ENCODE measurements at places on chromosomes 2 and 18.

DNA sequence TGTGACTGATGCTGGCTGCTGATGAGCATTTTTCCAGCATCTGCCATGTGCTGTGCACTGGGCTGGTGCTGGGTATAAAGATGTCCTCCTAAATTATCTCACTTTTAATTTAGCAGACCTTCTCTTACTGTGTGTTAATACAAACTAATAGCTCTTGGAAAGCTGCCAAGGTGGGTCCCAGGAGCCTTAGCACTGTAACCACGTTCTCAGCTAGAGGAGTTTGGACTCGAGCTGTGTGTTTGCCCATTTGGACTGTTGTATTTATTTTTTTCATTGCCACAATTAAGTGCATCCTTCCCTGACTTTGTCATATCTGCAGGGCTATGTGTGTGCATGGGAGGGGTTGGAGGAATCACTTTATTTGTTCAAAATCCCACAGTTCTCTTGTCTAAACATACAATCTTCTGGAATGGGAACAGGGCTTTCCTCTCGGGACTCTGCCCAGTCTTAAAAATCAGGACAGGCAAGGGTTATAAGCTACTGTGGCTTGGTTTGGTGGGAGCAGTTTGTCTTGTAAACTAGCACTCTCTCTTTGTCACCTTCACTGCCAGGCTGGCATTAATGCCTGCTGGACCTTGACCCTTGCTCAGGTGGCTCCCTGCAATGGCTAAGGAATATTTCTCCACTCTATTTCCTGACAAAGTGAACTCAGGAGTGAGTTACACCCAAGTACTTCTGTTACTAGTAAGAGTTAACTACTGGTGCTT is 129.7 kb upstream of the MGAT5 start:
- no peak for DNase-seq

DNA sequence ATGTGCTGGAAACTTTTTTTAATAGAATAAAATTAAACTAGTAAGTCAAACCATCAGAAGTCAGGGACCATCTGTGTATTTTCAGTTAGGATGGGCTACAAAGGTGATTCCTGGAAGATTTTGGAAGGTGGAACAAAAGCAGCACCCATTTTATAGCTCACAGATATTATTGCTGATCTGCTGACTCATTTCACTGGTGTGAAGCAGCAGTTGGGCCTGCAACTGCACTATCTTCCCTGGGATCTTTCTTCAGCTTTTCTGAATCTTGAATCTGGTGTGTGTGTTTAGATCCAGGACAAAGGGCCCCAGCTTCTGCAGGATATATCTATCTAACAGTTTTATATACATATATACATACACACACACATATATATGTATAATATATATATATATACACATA is 35.6 kb upstream of the BCL11A start:
- DNase-seq, result no peak

- no peak for DNase-seq
Measured at GRCh38 chr2:109081374-109081773, 47.6 kb upstream of the SH3RF3 start.

GRCh38 chr2:121333834-121334558 is 49.0 kb upstream of the TFCP2L1 start:
- no peak for DNase-seq

DNA sequence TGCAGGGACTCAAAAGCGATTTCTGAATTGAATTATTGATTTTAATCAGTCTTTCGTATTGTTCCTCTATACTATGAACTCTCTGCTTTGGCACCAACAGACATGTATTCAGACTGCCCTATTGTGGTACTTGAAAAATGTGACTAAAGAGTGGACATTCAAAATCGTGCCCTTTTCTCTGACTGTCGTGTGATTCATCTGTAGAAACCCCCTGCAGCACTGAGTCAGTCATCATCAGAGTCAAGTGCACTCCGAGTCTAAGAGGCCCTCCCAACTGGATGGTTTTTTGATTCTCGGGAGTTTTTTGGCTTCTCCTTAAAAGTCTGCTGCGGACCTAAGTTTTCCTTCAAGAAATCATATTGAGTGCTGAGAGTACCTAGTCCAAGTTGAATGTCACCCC is 96.4 kb upstream of the FOSL2 start:
- DNase-seq, result no peak

DNA sequence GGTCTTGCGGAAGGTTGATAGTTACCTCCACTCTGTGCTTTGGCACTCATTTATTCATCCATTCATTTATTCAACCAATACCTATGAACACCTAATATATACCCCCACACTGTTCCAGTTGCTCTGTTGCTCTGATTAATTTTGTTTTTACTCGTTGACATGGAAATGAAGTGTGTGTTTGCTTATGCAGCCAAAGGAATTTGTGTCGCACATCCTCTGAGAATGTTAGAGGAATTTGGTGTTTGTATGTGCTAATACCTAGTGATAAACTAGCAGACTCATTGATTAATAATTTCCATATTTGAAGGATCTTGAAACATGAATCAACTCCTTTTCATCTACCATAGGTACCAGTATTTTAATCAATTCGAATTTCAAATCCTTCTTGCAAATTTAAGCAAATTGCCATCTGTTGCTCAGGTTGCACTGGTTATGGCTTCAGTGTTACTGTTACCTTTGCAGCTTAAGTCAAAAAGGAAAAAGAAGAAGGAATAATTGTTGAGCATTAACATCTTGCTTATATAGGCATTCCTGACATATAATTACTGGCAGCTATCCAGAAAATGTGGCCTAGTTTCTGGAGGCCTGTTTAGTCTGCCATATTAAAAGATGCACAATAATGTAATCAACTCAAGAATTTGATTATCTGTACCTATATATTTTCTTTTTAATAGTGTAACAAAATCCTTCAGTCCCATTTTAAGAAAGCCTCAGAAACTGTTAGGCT is 25.7 kb upstream of the CRIM1 start:
- DNase-seq, result no peak

- DNase-seq, result no peak
Measured at GRCh38 chr2:131349021-131349420, 14.9 kb downstream of the RAB6D start.

- DNase-seq, result no peak
Measured at GRCh38 chr2:200415455-200415854, 94.4 kb downstream of the KCTD18 start.

DNA sequence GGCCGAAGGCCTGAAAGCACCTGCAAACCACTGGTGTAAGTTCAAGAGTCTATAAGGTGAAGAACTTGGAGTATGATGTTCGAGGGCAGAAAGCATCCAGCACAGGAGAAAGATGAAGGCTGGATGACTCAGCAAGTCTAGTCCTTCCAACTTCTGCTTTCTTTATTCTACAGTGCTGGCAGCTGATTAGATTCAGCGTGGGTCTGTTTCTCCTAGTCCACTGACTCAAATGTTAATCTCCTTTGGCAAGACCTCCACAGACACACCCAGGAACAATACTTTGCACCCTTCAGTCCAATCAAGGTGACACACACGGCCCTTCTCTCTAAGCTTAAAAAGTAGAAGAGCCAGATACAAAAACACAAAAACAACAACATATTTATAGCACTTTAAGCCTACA is 43.4 kb downstream of the NMS start:
- no peak for DNase-seq

DNA sequence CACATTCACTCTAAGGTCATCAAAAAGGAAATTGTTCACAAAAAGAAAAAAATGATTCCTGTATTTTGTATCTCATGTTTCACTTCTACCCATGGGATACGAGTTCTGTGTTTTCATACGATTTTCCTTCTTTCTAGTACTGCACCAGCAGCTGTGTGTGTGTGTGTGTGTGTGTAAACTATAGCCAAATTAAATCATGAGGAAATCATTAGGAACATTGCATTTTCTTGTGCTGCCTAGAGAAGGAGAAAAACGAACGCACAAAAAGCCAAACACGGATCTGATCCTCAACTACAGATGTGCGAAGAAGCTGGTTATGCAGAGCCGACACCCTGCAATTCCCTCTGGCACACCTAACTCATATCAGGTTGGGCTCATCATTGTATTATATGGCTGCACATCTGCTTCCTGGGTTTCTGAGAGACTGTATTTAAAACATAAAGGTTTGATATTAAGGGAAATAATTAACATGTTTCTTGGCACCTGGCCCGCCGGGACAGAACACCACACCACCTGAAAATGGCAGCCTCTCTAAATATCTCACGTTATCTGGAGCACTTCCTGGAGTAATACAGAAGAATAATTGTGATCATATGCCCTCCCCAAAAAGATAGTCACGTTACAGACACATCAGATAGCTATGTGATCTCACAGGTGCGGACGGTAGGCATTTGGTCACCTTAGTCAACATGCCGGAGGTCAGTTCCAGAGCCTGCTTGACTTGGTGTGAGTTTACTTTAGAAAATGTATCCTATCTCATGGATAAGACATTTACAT is 586.3 kb upstream of the SALL3 start:
- DNase-seq, result no peak

DNA sequence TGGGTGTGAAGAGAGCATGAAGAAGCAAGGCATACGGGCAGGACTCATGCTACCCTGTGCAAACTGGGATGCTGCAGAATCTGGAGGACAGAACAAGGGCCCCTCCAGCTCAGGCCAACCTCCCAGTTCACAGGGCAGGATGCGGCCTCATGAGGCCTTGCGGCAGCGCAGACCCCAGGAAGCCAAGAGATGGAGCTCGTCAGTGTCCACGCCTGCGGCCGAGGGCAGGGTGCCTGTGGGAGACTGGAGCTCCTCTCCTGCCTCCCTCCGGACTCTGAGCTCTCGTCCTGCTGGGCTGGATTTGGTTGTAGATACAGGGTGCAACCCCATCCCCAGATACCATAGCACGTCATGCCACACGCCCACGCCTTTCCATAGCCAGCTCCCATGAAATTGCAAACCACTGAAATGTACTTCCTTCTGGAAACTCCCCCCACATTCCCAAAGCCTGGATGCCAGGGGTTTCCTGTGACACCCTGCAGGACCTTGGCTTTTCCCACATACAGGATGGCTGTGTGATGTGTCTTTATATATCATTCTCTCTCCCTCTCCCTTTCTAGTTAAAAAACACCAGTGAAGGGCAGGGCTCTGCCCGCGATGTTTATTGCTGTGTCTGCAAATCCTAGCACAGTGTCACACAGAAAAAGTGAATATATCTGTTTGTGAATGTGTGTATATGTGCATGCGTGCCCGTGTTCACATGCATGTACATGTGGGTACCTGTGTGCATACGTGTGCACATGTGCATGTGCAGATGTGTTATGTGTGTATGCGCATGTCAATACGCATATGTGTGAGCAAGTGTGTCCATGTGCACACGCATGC is 12.3 kb upstream of the SNTG2 start:
- no peak for DNase-seq

DNA sequence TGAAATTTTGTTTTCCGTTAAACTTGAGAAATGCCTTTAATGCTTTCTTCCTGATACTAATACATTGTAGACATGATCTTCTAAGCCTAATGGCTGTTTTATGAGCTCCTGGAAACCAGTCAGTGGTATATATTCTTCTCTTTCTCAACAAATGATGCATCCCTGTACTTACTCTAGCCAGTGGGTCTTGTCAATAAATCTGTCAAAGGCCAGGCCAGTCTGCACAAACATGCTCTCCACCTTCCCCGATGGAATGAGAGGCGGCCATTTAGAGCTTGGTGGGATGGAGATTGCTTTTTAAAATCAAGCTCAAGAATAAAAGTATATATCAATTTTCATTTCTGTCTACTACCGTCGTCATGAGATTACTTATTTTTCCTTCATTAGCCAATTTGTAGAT is 140.1 kb downstream of the LYPD6B start:
- no peak for DNase-seq

DNA sequence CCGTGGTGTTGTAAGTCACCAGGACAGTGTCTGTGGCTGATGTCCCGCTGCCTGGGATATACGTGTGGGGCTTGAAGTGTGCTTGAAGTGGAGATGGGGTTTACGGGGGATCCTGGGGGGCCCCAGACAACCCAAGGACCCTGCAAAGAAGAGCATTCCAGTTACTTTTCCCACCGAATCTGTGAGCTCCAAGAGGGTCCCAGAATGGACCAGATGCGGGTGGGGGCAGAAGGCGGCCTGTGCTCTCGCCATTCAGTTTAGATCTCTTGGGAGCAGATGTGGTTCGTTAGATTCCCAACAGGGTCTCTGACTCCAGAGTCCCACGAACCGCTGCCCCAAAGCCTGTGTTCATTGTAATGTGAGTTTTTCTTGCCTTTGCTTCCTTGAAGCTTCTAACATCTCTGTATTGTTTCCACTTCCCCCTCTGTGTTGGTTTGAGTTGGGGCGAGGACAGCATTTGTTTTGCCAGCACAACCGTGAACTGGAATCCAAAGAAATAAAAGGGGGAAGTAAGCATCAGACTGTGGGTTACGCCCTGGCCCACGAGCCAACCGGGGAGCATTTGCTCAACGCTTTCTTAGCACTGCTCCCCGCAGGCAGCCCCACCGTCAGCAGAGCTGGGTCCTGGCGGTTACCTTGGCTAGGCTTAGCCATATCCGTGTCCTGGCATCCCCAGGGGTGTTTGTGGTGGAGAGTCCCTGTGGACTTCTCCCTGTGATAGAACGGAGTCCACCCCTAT is 92.1 kb downstream of the SH3BP4 start:
- DNase-seq, result peak; percentile 41

- DNase-seq, result no peak
Measured at GRCh38 chr2:10087360-10087759, 7.1 kb upstream of the CYS1 start.

DNA sequence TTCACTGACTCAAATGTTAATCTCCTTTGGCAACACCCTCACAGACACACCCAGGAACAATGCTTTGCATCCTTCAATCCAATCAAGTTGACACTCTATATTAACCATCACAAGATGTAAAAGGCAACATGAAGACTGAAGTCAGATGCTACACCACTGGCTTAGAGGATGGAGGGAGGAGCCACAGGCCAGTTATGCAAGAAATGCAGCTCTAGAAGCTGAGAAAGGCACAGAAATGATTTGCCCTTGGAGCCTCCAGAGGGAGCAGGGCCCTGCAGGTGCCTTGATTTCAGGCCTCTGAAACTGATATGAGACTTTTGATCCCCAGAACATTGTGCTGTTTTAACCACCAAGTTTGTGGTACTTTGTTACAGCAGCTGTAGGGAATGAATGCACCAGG is 276.3 kb downstream of the KCNS3 start:
- DNase-seq, result no peak

DNA sequence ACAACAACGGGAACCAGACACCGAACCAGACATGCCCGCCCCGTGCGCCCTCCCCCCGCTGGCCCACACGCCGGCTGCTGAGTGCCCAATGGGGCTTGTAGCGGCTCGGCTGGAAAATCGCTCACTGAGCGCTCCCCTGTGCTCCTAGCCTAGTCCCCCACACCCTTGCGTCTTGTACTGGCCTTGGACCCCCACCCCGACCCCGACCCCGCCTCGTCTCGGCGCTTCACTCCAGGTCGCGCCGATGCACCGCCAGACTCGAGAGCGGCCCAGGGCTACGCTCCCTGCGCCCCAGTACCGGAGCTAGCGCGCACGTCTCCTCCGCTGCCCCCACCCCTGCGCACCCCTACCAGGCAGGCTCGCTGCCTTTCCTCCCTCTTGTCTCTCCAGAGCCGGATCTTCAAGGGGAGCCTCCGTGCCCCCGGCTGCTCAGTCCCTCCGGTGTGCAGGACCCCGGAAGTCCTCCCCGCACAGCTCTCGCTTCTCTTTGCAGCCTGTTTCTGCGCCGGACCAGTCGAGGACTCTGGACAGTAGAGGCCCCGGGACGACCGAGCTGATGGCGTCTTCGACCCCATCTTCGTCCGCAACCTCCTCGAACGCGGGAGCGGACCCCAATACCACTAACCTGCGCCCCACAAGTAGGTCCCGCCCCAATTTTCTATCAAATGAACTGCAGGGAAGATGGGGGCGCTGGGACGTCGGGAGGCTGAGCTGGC is 1.5 kb downstream of the GAD1 start:
- DNase-seq, result no peak
